WTC11 (cell line): ENCODE measurements at places on chromosomes 4 and X.
A peak's percentile ranks its signal among the peaks of the same experiment; 100 is the strongest.

- no peak for DNase-seq
Observed at GRCh38 chrX:96004386-96004785, 680.3 kb upstream of the DIAPH2 start.

- no peak for DNase-seq
Observed at GRCh38 chr4:168696826-168697225, 200.0 kb downstream of the PALLD start.

DNA sequence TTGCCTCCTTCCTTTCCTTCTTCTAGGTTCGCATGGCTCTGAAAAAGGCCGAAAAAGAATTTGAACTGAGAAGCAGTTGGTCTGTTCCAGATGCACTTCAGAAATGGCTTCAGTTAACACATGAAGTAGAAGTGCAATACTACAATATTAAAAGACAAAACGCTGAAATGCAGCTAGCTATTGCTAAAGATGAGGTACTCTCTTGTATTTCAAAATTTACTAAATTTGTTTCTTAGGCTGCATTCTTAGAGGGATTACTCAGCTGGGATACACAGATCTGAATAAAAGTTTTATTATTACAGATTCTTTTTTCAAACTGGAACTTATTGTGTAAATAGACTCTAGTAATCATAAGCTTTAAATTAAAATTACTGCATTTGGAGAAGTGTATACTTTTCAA is 146.9 kb downstream of the STIM2 start:
- DNase-seq: no peak

- DNase-seq: peak; percentile 53
Observed at GRCh38 chr4:65669111-65670019, 924 bp downstream of the EPHA5 start.

DNA sequence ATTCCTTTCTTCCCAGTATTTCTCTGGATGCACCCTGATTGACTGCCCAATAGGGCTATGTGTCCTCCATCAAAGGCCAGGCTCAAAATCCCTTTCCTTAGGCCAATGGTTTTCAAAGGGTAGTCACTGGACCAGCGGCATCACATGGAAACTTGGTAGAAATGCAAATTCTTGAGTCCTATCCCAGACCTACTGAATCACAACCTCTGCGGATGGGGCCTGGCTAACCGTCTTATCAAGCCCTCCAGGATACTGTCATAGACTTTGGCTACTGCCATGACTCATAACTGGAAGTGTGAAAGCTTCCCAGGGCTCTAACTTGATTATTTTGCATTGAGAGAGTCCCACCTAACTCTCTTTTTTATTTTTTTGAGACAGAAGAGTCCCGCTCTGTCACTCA is 71.9 kb upstream of the TFDP3 start:
- DNase-seq: no peak

DNA sequence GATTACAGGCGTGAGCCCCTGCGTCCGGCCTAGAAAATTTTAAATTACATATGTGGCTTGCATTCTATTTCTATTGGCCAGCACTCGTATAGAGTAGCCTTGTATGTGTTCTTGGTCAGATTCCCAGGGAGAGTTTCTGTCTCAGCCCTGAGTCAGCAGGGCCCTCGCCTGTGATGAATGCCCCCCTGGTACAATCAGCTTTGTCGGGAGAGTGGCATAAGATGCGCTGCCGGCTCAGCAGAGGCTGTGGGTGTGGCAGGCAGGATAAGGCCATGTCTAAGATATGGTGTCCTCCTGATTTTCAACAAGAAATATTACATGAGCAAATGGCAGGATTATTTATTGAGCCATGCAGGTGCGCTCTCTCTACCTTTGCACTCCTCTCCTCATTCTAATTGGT is 1.6 kb upstream of the REELD1 start:
- no peak for DNase-seq

- no peak for DNase-seq
Observed at GRCh38 chr4:112513971-112514646, 1.9 kb downstream of the NEUROG2 start.

GRCh38 chr4:77954690-77955089 is 92.1 kb downstream of the MRPL1 start:
- no peak for DNase-seq

DNA sequence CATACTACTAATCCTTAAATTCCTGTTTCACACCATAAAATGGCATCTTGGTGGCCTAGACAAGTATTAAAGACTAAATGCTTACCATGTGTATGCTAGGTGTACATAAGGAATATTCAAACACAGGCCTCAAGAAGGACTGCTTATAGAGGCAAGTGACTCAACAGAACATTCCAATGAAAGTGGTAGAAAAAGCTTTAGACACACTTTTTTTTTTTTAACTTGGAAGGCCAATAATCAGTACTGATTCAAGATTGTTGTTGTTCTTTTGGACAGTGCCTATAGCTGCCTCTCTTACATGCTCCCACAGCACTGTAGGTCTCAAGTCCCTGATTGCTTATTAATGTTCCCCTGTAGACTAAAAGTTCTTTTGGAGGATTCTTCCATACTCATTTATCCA is 77.6 kb downstream of the FBXL5 start:
- no peak for DNase-seq

DNA sequence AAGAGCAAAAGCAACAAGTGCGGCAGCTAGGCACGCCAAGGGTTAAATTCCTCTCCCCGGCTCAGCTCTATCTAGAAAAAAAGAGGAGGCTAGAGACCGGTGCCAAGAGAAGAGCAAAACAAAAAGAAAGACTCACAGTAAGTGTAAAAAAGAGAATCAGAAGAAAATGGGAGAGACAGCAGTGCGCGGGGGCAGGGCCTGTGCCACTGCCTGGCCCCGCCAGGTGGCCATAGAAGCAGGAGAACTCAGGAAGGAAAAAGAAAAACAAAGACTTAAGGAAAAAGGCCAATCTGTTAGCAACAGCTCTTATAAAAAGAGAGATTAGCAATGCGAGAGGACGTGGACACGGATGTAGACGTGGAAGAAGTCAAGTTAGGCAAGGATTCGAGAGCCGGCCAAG is 3.2 kb downstream of the ACOX3 start:
- DNase-seq: no peak

- no peak for DNase-seq
Observed at GRCh38 chr4:149951152-149951900, 126.9 kb upstream of the DCLK2 start.

GRCh38 chr4:73821325-73821724 is 15.2 kb upstream of the CXCL6 start:
- DNase-seq: no peak

DNA sequence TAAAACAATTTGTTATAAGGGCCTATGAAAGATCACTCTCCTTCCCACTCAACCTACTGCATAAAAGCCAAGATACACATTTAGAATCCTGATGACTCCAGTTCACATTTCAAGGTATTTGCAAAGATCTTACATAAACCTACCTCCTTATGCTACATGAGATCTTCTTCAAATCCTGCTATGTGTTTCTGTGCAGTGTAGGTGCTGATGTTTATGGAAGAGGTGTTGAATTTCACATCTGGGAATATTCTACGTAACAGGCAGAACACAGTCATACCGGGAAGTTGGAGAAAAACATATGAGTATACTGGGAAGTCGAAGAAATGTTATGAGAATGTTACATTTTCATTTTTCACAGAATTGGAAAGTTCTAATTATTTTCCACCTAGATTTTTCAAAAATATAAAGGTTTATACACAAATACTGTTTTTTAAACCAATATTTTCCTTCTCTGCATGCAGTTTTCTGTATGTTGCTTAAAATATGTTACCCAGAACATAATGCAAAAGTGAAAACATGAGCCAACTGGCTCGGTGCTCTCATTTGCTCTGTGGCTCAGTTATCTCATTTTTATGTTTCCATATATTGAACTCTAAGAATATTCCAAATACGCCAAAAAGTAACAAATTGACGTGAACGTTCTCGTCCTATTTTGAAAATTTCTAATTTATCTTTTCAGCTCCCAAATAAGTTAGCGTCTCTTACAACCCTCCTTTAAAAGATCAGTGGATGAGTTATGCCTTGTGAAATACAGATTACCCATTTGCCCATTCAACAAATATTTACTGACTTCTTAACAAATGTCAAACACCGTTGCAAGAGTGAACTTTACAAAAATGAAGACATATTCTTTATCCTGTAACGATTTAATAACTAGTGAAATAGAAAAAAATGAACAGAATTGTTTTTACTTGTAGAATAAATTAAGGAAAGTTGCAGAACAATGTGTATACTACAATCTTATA is 899.3 kb downstream of the STIM2 start:
- no peak for DNase-seq

DNA sequence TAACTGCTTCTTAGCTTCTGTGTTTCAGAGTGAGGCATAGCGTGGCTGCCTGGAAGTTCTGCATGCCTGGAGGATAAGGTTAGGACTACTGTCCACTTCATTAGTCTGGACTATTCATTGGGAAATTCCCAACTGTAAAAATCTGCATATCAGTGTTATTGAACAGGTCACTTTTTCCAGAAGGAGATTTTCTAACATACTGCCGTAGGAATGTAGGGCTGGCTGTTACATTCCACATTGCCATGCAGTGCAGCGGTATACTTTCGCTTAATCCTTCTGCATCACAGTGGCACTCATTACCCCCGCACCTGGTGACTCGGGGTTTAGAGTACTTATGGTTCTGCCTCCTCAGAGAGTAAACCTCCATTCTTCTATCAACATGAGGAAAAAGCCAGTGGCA is 104.6 kb downstream of the NPFFR2 start:
- DNase-seq: no peak

GRCh38 chr4:22202246-22202974 is 253.8 kb upstream of the KCNIP4 start:
- DNase-seq: no peak

- no peak for DNase-seq
Observed at GRCh38 chrX:32998776-32999175, 212.6 kb downstream of the DMD start.

GRCh38 chr4:113407409-113407808 is 354.1 kb downstream of the CAMK2D start:
- DNase-seq: peak; percentile 40

GRCh38 chrX:119340606-119341205 is 58.4 kb upstream of the SLC25A43 start:
- DNase-seq: no peak

DNA sequence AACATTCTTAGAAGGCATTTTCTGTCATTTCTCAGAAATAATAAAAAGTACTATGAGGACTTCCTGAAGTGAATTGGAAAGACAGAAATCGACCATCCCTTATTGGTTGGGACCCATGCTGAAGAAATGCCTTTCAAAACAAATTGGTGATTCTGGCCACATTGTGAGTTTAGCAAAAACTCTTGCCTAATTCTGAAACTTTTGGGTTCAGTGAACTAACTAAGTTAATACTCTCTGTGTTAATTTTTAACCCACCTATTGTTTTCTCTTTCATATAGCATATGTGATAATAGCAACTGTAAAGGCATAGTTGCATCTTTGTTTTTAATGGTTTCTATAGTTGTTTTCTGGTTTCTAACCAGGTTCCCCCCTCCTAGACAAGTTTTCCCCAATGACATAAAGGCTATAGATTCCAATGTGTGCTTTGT is 129.3 kb upstream of the FAT1 start:
- no peak for DNase-seq

GRCh38 chr4:17336524-17336961 is 175.3 kb downstream of the QDPR start:
- DNase-seq: no peak

DNA sequence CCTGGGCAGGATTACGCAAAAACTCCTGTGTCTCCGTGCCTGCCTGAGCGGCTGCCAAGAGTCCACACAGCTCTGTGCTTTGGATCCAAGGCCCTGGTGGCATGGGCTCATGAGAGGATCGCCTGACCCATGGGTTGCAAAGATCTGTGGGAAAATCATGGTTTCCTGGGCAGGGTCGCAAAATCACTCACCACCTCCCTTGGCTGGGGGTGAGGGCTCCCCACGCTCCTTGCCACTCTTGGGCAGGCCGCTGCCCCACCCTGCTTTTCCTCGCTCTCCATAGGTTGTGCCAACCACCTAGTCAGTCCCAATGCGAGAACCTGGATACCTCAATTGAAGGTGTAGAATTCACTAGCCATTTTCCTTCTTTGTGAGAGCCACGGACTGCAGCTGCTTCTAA is 66.5 kb upstream of the MAGEB18 start:
- no peak for DNase-seq

DNA sequence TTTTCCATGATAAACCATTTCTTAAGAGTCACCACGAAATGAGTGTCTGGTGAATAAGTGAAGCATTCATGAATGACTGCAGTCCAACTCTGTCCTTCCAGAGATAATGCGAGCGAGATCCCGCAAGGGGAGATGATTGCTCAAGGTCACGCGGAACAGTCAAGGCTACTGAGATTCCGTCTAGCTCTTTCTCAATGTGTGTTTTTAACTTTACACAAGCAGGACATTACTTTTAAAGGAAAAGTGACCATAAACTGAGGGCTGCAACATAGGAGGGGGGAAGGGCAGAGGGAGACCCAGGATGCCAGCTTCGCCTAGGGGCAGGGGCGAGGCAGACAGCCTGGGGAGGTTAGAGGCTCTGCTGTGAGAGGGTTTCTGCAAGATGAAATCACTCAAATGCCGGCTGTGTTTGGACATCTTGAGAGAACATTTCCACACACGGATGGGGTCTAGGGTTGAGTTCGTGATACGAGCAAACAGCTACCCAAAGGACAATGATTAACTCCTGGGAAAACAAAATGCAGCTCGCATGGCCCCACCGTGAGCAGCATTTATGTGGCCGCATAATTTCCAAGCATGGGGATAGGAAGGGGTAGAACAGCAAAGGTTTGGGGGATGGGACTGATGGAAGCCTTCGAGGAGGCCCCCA is 23.8 kb upstream of the CCNQ start:
- DNase-seq: no peak
